Activated CD4-positive, alpha-beta T cell treated with anti-CD3 and anti-CD28 coated beads, Interleukin-2, amount 50 U/mL, for 24 hours (primary cell): ENCODE measurements at places on chromosomes 4 and X.

GRCh38 chr4:172390331-172390730 is 577.1 kb downstream of the GALNTL6 start:
- DNase-seq, result no peak

GRCh38 chr4:169416997-169417396 is 146.2 kb upstream of the SH3RF1 start:
- DNase-seq, result no peak

- DNase-seq, result no peak
Measured at GRCh38 chrX:134619838-134620237, 38.4 kb downstream of the PLAC1 start.

GRCh38 chr4:71259911-71260331 is 78.9 kb upstream of the SLC4A4 start:
- DNase-seq, result no peak

GRCh38 chrX:30589146-30589888 is 11.8 kb upstream of the TASL start:
- no peak for DNase-seq

GRCh38 chrX:18733287-18733686 is 25.8 kb downstream of the PPEF1 start:
- DNase-seq, result no peak

DNA sequence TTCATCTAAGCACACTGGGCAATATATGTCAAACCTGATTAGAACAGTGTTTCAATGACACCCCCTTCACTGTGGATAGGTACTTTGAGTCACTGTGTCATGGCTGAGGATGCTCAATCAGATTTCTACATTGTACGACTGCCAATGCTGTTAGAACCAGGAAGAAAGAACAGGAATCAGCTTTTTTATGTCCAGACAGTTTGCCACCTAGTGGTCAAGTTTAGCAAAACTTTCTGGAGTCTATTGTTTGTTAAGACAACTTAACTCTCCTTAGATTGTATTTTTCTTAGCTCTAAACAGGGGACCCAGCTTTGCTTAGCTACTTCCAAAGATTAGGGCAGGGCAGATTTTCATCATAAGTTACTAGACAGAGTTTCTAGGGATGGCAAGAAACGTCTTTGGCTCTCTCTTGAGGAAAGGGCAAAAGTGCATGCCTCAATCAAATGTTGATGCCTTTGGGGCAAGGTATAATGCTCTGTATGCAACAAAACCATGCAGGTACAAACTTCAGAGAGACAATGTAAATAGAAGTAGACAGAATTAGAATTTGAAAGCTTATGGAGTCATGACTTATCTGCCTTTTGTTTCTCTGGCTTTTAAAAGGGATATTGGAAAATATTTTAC is 40.5 kb upstream of the BMP3 start:
- peak; percentile 32 for DNase-seq

- DNase-seq, result no peak
Measured at GRCh38 chrX:124333862-124334261, 1.4 kb downstream of the TEX13D start.
